ENCODE measurements at places on chromosomes 2 and 18. TPM values are rescaled to one million over a fixed set of nuclear protein-coding genes. Genes with fewer than 3 reads are reported as not detected.

Gene EPHA4
- total RNA-seq = 57.2 TPM

- no peak overlapping the region for H3K4me3 ChIP-seq
- H3K27ac ChIP-seq = no peak overlapping the region
- H3K36me3 ChIP-seq = no peaks in the 10 kb centered on the region
- H3K27me3 ChIP-seq = peaks cover 16% of the 10 kb centered on the region
- H3K4me1 ChIP-seq = peaks cover 12% of the 10 kb centered on the region
- DNase-seq = no peak
Measured at GRCh38 chr2:235961711-235962110, 206.5 kb downstream of the GBX2 start.

Gene TRIM43
- total RNA-seq = 2.3 TPM

Gene TSPYL6
- total RNA-seq = 0.27 TPM

Gene GALNT14
- 14.4 TPM for total RNA-seq

Gene FAP
- total RNA-seq = not detected

DNA sequence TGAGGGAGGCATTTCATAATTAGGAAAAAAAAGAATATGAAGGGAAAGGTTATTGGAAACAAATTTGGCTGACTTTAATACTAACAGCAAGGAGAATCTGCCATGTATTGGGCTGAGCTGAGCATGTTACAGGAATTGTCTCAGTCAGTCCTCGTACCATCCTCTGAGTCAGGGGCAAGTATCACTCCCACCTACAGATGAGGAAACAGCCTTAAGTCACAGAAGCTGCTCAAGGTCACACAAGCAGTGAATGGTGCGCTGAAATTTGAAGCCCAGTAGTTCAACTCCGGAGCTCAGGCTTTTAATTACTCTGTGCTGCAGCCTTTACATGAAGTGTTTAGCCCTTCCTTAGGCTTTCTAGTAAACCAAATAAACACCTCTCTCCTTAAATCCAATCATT, 17.3 kb downstream of the PROKR1 start:
- no peak overlapping the region for H3K27ac ChIP-seq
- no peaks in the 10 kb centered on the region for H3K4me1 ChIP-seq
- H3K27me3 ChIP-seq = no peaks in the 10 kb centered on the region

DNA sequence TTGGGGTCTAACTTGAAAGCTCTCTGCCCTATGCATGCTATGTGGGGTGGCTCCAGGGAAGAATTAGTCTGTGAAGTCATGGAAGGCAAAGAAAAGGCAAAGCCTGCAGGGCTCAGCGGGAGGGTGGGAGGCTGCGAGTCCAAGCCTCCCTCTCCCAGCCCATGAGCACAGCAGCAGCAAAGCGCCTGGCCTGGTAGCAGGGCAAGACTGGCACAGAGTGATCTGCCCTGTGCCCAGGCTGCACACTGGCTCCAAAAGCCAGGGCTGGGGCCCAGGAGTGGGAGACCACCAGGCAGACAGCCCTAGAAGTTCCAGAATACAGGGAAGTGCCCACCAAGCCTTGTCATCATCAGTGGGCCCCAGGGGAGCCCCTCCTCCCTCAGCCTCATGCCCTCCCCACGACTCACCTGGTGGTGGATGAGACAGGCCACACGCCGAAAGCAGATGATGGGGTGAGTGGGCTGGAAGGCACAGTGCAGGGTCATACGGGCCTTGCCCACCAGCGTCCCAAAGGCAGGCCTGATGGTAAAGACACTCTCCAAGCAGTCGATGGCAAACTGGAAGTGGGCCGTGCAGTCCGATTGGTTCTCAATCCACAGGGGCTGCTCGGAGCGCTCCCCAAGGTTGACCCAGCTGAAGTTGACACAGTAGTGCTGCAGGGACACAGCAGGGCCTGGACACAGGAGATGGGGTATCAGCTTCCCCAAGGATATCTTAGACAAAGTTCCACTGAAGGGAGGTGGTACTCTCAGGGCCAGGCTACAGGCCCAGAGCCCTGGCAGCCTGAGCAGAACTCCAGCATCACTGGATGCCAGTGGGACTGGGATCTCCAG, 12.1 kb downstream of the CFAP65 start:
- DNase-seq = no peak
- peaks cover 7% of the 10 kb centered on the region for H3K27me3 ChIP-seq
- H3K36me3 ChIP-seq = no peaks in the 10 kb centered on the region
- no peak overlapping the region for H3K4me3 ChIP-seq

Gene CXCR4
- total RNA-seq = 215 TPM

Gene EIPR1
- total RNA-seq = 43.8 TPM

DNA sequence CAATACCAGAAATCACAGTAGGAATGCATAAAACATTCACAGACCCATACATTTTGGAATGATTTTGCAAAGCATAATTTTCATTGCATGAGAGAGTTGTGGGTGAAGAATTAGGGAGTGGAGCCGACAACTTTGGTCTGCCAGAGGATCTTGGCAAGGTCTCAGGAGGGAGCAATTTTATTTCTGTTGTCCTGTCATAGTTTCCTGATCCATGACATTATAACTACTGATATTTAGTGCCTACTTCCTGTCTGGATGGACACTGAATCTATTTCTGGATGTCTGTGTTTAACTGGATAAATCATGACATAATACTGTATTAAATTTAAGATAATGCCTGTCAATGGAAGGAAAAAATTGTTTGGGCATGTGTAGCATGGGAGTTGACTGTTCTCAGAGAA, 2.4 kb downstream of the ITGA4 start:
- H3K4me1 ChIP-seq = peaks cover 2% of the 10 kb centered on the region
- DNase-seq = no peak
- H3K4me3 ChIP-seq = no peak overlapping the region
- no peak overlapping the region for H3K27ac ChIP-seq
- peaks cover 2% of the 10 kb centered on the region for H3K27me3 ChIP-seq
- H3K36me3 ChIP-seq = no peaks in the 10 kb centered on the region

Gene ZBTB7C
- total RNA-seq = 10.6 TPM

DNA sequence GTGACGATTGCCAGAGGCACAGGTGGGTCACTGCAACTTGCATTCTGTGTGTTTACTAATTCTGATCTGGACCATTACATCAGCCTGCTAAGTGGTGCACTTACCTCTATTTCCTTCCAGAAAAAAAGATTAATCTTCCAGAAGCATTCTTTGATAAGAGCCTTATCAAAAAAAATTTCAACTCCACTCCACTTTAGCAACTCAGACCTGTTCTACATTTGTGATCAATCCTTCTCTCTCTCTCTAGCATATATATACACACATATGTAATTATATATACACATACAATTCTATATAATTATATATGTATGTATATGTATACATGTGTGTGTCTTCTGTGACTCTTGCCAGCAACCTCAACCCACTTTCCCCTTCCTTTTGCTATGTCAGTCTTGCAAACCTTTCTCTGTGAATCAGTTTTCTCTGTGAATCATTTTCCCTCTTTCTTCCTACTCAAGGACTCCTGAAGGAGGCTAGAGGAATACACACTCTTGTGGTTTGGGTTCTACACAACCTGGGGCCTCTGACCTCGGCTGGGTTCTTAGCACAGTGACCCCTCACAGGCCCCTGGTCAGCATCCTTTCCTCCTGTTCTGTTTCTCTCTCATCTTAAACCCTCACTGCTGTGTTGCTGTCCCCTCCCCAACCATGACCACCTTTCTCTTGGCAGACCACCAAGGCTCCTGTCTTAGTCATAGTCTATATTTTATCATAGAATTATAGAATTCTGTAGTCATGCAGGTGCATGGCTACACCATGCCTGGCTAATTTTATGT, 130.4 kb upstream of the PELI1 start:
- H3K27ac ChIP-seq = no peak overlapping the region
- peaks cover 2% of the 10 kb centered on the region for H3K27me3 ChIP-seq
- H3K4me3 ChIP-seq = no peak overlapping the region
- peaks cover 3% of the 10 kb centered on the region for H3K36me3 ChIP-seq
- H3K4me1 ChIP-seq = peaks cover 5% of the 10 kb centered on the region

DNA sequence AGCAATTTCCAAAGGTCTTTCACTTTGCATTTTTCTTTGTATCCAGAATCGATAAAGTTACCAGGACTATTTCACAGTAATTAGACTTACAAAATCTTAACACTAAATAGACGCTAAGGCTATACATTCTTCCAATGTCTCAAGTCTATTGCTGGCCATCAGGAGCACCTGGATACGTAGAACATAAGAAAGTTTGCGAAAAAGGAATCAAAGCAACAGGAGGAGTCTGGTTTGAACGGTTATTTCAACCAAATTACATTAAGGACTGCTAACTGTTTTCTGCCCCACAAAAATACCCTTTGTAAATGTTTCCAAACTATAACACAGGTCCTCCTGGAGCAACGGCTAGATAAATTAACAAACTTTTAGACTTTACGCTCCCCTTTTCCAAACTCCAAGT, 1.4 kb upstream of the HNRNPA3 start:
- peaks cover 9% of the 10 kb centered on the region for H3K27me3 ChIP-seq
- peaks cover 18% of the 10 kb centered on the region for H3K4me1 ChIP-seq
- peak overlapping the region; percentile 100 for H3K27ac ChIP-seq
- no peak for DNase-seq

Gene ZNF804A
- total RNA-seq = 23.1 TPM

- no peak for DNase-seq
- H3K27ac ChIP-seq = no peak overlapping the region
- no peaks in the 10 kb centered on the region for H3K36me3 ChIP-seq
- H3K27me3 ChIP-seq = no peaks in the 10 kb centered on the region
- H3K4me3 ChIP-seq = no peak overlapping the region
Measured at GRCh38 chr2:147560810-147561535, 283.9 kb upstream of the ACVR2A start.

Gene INHBB
- total RNA-seq = 0.34 TPM

GRCh38 chr18:55001394-55002024, 42.2 kb upstream of the CCDC68 start:
- no peak for DNase-seq
- H3K27ac ChIP-seq = no peak overlapping the region
- peaks cover 2% of the 10 kb centered on the region for H3K27me3 ChIP-seq
- H3K36me3 ChIP-seq = no peaks in the 10 kb centered on the region
- no peaks in the 10 kb centered on the region for H3K4me1 ChIP-seq

GRCh38 chr18:59582395-59582794, 114.8 kb downstream of the CCBE1 start:
- H3K27ac ChIP-seq = no peak overlapping the region
- peaks cover 18% of the 10 kb centered on the region for H3K4me1 ChIP-seq
- no peaks in the 10 kb centered on the region for H3K36me3 ChIP-seq

DNA sequence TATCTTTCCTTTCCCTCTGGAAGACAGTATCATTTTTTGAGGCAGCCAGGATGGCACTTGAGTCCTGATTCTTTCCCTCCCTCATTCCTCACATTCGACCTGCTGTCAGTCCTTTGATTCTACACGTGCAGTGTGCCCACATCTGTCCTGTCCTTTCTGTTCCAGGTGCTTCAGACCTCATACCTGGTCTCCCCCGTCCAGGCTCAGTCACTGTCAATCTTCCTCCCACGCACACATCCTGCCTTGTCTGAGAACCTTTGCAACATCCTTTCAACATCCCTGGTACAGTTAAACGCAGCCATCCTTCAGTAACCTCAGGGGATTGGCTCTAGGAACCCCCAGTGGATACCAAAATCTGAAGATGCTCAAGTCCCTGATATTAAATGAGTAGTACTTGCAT, 10.1 kb downstream of the BCL2 start:
- H3K27me3 ChIP-seq = peaks cover 1% of the 10 kb centered on the region
- no peak overlapping the region for H3K27ac ChIP-seq
- no peaks in the 10 kb centered on the region for H3K36me3 ChIP-seq
- no peak for DNase-seq

Gene ALLC
- total RNA-seq = not detected

DNA sequence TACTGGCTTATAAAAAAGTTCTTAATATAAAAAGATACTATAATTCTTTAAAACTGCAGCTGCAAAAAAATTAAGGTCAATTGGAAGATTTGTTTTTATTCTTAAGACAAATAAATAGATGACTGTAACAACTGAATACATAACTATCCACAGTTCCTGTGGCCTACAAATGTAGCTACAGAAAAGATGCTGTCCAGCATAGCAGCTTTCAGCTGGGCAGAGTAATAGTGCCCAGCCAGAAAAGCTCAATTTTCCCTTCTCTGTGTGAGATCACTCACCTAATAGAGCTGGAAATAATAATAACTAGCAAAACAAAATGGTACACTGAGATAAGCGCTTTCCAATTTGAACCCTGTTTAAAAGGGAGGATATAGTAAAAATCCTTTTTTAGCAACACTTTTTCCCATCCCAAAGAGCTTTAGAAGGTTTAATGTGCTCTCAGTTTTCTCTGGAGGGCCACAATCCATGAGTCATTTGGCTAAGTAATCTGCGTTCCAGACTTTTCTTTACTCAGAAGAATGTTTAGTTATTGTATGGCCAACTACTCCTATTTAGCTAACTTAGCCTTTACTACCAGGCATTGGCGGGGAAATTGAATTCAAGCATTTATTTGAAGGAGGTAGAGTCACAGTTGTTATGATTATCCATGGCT, 158.1 kb upstream of the SLC39A10 start:
- no peaks in the 10 kb centered on the region for H3K27me3 ChIP-seq
- H3K36me3 ChIP-seq = no peaks in the 10 kb centered on the region
- H3K27ac ChIP-seq = no peak overlapping the region
- H3K4me3 ChIP-seq = no peak overlapping the region
- no peak for DNase-seq

DNA sequence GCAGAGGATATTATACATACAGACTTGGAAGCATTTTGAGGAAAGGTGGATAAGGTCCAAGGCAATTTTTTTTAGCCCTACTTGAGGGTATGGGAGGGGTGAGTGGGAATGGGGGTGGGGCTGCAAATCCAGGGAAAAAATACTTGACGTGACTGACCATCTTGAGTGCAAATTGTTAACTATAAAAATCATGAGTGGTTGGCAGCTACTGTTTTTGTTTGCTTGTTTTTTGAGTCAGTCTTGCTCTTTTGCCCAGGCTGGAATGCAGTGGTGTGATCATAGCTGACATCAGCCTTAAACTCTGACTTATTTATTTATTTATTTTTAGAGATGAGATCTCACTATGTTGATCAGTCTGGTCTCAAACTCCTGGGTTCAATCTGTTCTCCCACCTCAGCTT, 458.8 kb downstream of the PIK3C3 start:
- H3K36me3 ChIP-seq = peaks cover 9% of the 10 kb centered on the region
- no peak for DNase-seq
- no peak overlapping the region for H3K4me3 ChIP-seq
- H3K27ac ChIP-seq = no peak overlapping the region
- H3K4me1 ChIP-seq = no peaks in the 10 kb centered on the region

- H3K36me3 ChIP-seq = no peaks in the 10 kb centered on the region
- H3K27me3 ChIP-seq = no peaks in the 10 kb centered on the region
- peak; percentile 40 for DNase-seq
- no peaks in the 10 kb centered on the region for H3K4me1 ChIP-seq
- H3K4me3 ChIP-seq = no peak overlapping the region
Measured at GRCh38 chr2:7083580-7084509, 166.6 kb downstream of the RNF144A start.

- peaks cover 3% of the 10 kb centered on the region for H3K27me3 ChIP-seq
- no peak overlapping the region for H3K4me3 ChIP-seq
- H3K36me3 ChIP-seq = peaks cover 3% of the 10 kb centered on the region
Measured at GRCh38 chr2:127044977-127045661, 61.8 kb downstream of the BIN1 start.
